ENCODE measurements at places on chromosomes 2 and 18. TPM values are rescaled to one million over a fixed set of nuclear protein-coding genes. Genes with fewer than 3 reads are reported as not detected.

The HNMT gene
- 37.3 TPM for total RNA-seq

- DNase-seq: no peak
- no peak overlapping the region for H3K4me3 ChIP-seq
- peak overlapping the region; percentile 54 for H3K27ac ChIP-seq
- no peaks in the 10 kb centered on the region for H3K4me1 ChIP-seq
- H3K36me3 ChIP-seq: peaks cover 49% of the 10 kb centered on the region
- H3K27me3 ChIP-seq: no peaks in the 10 kb centered on the region
Measured at GRCh38 chr2:112075490-112076260, 20.6 kb downstream of the TMEM87B start.

DNA sequence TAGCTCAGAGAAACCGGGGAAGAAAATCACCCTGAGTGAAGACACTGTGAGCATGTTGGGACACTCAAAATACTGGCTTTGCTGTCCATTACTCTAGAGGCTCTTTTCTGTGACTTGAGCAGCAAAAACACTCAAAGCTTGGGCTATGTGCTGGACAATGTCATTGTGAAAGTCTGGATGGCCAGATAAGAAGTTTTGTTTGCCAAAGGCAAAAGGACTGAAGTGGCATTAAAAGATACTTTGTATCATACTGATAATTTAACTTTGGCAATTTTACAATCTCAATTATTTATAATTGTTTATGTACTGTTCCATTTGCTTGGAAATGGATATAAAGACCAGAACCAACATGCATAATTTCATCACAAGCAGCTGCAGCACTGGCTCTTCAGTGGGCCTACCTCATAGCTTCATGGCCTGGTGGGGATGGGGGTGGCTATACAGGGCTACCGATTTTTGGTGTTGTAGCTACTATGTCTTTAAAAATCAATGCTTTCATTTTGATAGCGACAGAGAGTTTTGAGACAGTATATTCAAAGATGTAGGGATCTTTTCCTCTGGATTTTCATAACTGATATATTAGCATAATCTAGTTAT, 51.1 kb downstream of the RBKS start:
- no peak for DNase-seq
- peaks cover 5% of the 10 kb centered on the region for H3K4me1 ChIP-seq
- no peak overlapping the region for H3K27ac ChIP-seq
- no peaks in the 10 kb centered on the region for H3K36me3 ChIP-seq
- H3K4me3 ChIP-seq: no peak overlapping the region

The GNAL gene
- total RNA-seq: 5.9 TPM

DNA sequence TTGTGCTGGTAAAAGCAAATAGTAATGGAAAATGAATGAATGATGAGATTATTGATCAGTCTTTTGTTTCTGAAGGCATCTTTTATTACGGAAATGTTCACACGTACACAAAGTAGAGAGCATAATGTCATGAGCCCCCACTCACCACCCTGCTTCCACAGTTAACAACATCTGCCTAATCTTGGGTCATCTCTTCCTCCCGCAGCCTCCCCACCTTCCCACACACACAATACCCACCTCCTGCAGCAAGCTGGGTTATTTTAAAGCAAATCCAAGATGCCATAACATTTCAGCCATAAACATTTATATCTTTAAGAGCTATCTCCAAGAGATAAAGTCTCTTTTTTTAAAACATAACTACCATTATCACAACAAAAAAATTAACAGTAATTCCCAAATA, 36.3 kb downstream of the CYP27C1 start:
- H3K27me3 ChIP-seq: no peaks in the 10 kb centered on the region
- no peaks in the 10 kb centered on the region for H3K36me3 ChIP-seq
- no peaks in the 10 kb centered on the region for H3K4me1 ChIP-seq
- no peak overlapping the region for H3K27ac ChIP-seq
- no peak overlapping the region for H3K4me3 ChIP-seq

The CDH2 gene
- 371 TPM for total RNA-seq

DNA sequence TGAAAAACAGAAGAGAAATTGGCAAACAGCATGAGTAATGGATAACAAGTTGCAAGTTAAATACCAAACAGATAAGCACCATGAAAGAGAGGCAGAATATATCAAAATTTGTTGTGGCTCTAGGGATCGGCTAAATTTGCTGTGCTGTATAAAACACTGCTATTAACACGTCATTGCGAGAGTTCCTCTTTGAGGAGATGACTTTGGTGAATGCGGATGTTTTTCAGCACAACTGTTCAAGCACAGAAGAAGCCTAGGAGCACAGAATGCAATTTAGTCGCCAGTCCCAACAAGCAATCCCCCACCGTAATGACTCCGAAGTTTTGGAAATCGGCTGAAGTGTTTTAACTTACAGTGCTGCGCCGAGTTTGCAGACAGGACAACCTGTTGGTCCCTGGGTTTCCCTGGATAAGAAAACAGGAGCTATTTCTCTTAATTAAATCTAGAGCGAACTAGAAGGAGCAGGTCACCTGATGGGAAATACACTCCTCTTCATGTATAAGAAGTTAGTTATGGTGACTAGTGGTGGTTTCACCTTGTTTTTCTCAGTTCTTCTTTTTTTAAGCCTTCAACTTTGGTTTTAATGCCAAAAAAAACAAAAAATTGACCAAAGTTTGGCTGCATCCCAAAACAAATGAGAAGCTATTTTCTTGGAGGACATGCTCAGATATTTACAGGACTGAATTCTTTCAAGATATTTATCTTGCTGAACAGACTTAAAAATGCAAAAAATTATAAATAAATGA, 454.1 kb upstream of the SALL3 start:
- no peaks in the 10 kb centered on the region for H3K27me3 ChIP-seq
- DNase-seq: no peak
- no peak overlapping the region for H3K4me3 ChIP-seq
- no peak overlapping the region for H3K27ac ChIP-seq
- no peaks in the 10 kb centered on the region for H3K36me3 ChIP-seq

The PCGF1 gene
- total RNA-seq: 14.9 TPM

DNA sequence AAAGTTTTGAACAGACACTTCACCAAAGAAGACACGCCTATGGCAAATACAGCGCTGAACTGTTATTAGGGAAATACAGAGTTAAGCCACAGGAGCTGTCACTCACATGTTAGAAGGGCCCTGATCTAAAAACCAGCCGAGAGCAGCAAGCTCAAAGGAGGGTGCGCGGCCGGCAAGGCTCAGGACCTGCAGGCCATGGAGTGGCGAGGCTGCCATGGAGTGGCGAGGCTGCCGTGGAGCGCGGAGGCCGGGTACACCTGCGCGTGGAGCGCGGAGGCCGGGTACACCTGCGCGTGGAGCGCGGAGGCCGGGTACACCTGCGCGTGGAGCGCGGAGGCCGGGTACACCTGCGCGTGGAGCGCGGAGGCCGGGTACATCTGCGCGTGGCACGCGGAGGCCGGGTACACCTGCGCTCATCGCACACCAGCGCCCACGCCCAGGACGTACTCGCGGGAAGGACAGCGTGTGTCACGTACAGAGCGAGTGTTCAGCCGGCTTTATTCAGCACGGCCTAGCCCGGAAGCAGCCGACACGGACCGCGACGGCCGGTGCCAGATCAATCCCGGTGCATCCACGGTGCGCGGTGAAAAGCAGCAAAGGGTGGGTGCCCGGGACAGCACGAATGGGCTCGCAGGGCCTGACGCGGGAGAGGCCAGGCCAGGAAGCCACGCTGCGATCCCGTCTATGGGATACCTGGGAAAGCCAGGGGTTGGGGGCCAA, 68.8 kb downstream of the SLC66A2 start:
- no peaks in the 10 kb centered on the region for H3K27me3 ChIP-seq
- H3K36me3 ChIP-seq: no peaks in the 10 kb centered on the region
- H3K27ac ChIP-seq: no peak overlapping the region
- no peak for DNase-seq
- no peak overlapping the region for H3K4me3 ChIP-seq
- no peaks in the 10 kb centered on the region for H3K4me1 ChIP-seq

DNA sequence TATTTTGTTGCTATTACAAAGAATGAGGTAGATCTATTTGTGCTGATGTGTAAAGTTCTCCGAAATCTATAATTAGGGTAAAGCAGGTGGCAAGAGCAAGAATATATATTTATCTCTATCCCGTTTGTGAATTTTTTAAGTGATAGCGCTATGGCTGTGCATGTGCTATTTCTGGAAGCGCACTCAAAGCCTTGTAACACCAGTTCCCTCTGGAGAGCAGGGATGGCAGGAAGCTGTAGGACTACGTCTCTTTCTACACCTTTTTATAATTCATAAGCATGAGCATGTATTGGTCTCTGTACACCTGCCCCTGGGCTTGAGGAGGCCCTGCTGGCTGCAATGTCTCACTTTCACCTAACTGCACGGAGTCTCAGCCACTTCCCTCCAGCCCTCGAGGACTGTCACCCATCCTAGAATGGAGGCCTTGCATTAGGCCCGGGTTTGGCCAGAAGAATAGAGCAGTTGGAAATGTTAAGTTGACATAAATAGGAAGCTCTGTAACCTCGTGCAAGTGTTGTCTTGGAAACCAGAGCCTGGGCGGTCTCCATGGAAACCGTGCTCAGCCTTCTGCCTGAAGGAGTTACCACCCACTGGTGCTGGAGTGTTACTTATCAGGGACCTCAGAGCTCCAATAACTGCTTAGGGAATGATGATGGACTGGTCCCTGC, 20.9 kb downstream of the ITM2C start:
- H3K27me3 ChIP-seq: no peaks in the 10 kb centered on the region
- H3K27ac ChIP-seq: no peak overlapping the region
- H3K36me3 ChIP-seq: no peaks in the 10 kb centered on the region
- H3K4me3 ChIP-seq: no peak overlapping the region
- H3K4me1 ChIP-seq: no peaks in the 10 kb centered on the region

DNA sequence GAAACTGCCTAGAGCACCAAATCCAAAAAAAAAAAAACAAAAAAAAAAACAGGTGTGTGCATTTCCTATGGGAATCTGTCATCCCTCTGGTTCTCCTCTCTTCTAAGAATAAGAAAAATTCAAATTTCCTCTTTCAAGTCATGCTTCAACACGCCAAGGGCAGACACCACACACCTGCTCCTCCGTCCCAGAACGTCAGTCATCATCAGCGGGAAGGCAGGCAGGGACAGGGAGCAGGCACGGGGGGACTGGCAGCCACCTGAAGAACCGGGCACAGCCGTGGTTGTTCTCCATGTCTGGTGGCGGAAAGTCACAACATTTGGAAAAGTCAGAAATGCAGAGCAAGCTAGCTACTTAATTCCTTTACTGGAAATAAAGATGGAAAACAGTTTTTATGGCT, 214.8 kb downstream of the IKZF2 start:
- DNase-seq: no peak
- H3K36me3 ChIP-seq: no peaks in the 10 kb centered on the region
- H3K27ac ChIP-seq: no peak overlapping the region

DNA sequence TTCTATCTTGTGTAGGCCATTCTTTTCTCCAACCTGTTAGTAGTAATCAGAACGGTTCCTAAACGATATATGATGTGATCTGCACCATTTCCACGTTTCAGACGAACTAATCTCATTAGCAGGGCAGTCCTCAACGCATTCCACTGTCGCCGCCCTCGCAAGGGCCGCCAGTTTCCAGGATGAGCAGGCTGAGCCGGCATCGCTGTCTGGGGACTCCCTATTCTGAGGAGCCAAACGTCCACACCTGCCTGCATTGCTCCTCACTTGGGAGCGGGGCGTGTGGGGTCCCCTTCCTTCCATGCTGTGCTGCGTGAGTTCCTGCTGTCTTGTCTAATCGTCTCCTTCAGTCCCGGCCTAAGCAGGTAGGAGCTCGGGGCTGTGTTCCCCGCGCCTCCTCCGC, 76.6 kb downstream of the PSMG2 start:
- H3K27me3 ChIP-seq: no peaks in the 10 kb centered on the region
- H3K27ac ChIP-seq: no peak overlapping the region
- no peaks in the 10 kb centered on the region for H3K36me3 ChIP-seq
- no peak for DNase-seq
- no peaks in the 10 kb centered on the region for H3K4me1 ChIP-seq

The PCBP1 gene
- 239 TPM for total RNA-seq

- H3K27me3 ChIP-seq: no peaks in the 10 kb centered on the region
- no peak for DNase-seq
- H3K36me3 ChIP-seq: no peaks in the 10 kb centered on the region
- no peaks in the 10 kb centered on the region for H3K4me1 ChIP-seq
- H3K4me3 ChIP-seq: no peak overlapping the region
- H3K27ac ChIP-seq: no peak overlapping the region
Measured at GRCh38 chr2:214156971-214157370, 253.9 kb upstream of the VWC2L start.

The RTP5 gene
- not detected for total RNA-seq

- DNase-seq: no peak
- H3K27ac ChIP-seq: peak overlapping the region; percentile 78
- H3K36me3 ChIP-seq: no peaks in the 10 kb centered on the region
- H3K4me3 ChIP-seq: no peak overlapping the region
Measured at GRCh38 chr2:239241431-239241960, 159.3 kb downstream of the HDAC4 start.

The TCF23 gene
- not detected for total RNA-seq

The ACTR3 gene
- 164 TPM for total RNA-seq

GRCh38 chr2:106098081-106098480, 96.0 kb downstream of the UXS1 start:
- H3K4me3 ChIP-seq: no peak overlapping the region
- H3K27ac ChIP-seq: no peak overlapping the region
- no peaks in the 10 kb centered on the region for H3K4me1 ChIP-seq
- no peak for DNase-seq

The MRO gene
- total RNA-seq: 5.2 TPM

The SERPINB13 gene
- not detected for total RNA-seq

DNA sequence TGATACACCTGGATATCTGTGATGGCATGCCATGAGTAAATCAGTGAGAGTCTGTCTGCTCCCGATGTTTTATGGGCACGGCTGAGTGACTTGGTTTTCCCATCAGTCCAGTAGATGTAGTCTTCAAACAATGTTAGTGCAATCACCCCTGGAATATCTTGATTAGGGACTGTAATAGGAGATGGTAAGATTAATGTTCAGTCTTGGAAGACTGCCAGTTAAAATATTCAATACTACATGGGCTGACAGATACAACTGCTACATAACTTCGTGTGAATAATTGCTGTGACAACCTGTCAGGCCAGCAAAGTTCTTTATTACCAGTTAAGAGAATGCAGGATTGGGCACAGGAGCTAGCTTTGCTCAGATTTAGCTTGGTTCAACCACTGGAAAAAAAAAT, 1673.3 kb downstream of the LRP1B start:
- DNase-seq: no peak
- H3K4me1 ChIP-seq: no peaks in the 10 kb centered on the region
- no peaks in the 10 kb centered on the region for H3K36me3 ChIP-seq
- no peak overlapping the region for H3K4me3 ChIP-seq
- no peaks in the 10 kb centered on the region for H3K27me3 ChIP-seq
- no peak overlapping the region for H3K27ac ChIP-seq

The INHBB gene
- total RNA-seq: 3.8 TPM

GRCh38 chr2:168459256-168459655, 3.2 kb downstream of the CERS6 start:
- no peak for DNase-seq
- H3K4me1 ChIP-seq: peaks cover 35% of the 10 kb centered on the region
- no peak overlapping the region for H3K4me3 ChIP-seq
- no peaks in the 10 kb centered on the region for H3K36me3 ChIP-seq
- no peaks in the 10 kb centered on the region for H3K27me3 ChIP-seq
